ENCODE measurements at places on chromosomes 7 and 10.

GRCh38 chr10:125153703-125154490, 6.5 kb downstream of the CTBP2 start:
- peak; percentile 68 for DNase-seq

DNA sequence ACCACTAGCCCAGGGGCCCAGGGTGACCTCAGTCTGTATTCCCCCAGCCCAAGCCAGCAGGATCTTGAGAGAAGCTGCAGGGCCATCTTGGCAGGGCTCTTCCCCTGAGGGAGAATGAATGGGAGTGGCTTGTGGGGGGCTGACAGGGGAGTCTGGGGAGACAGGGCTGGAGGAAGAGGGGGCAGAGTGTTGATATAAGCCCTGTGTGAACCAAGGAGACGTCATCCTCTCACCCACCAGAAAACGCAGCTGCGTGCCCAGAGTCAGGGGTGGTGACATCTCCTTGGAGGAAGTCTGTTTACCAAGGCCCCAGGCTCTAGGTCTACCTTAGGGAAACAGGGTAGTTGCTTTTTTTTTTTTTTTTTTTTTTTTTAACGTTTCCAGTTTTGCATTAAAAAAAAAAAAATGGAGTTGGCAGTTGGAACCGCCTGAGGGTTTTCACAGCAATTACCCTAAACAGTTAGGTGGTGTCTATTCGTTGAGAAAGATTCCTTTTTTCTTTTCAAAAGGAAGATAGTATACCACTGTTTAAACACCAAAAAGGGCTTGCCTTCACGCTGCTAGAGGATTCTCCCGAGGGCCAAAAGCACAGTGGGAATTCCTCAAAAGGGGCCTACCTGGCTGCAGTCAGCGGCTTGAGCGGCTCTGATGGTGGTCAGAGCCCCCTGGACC, 113.8 kb downstream of the PRPF18 start:
- no peak for DNase-seq

- DNase-seq: no peak
Observed at GRCh38 chr7:149007611-149008010, 20.7 kb downstream of the PDIA4 start.

DNA sequence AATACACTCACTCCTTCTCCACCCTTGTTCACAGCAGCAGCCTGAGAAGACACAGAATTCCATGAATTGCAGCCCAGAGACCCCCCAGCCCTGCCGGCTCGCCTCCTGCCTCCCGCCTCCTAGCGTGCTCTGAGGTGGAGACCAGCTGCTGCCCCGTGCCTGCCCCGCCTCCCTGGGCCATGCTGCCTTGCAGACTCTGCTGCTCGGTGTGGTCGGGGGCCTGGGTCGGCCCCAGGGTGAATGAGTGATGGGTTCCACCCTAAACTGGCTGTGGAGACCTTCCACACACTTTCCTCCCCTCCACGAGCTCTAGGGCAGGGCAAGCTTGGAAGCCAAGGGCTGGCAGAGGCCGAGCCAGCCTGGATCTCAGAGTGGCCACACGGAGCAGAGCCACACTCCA, 479.3 kb downstream of the DNAJB6 start:
- no peak for DNase-seq

- peak; percentile 69 for DNase-seq
Observed at GRCh38 chr7:143416565-143417149, 8.0 kb upstream of the EPHA1 start.

- DNase-seq: no peak
Observed at GRCh38 chr10:93090619-93091018, 16.9 kb downstream of the CYP26A1 start.

- DNase-seq: no peak
Observed at GRCh38 chr10:124186956-124187355, 93.6 kb upstream of the CHST15 start.

GRCh38 chr7:4951903-4952636, 6.9 kb downstream of the MMD2 start:
- DNase-seq: peak; percentile 30
